ENCODE measurements at places on chromosomes 11 and 22. TPM values are rescaled to one million over a fixed set of nuclear protein-coding genes. Genes with fewer than 3 reads are reported as not detected.

DNA sequence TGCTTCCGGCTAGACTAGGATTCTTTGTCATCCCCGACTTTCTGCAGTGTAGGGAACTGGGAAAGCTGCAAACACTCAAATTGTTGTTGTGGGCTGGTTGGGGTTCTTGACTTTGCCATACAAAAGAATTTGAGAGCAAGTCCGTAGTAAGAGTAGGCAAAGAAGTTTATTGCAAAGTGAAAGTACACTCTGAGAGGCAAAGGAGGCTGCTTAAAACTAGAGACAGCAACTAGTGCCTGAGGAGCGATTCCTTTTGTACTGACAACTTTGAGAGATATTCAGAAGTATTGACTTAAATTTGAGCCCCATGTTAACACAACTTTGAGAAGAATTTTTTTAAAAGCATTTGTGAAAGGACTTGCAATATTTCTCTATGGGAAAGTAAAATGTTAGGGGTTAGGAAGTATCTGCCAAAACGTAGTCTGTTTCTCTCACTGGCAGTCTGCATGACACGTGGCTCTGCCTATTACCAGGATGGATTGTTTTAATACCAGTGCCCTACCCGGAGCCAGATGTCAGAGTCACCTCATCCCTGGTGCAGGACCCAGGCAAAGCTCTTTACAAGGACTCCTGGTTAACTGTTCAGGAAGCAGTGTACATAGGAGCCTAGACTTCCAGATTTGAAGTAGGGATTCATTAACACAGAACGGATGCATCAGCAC is 85.0 kb upstream of the CLPB start:
- H3K27ac ChIP-seq, result no peak overlapping the region
- no peaks in the 10 kb centered on the region for H3K36me3 ChIP-seq
- no peak overlapping the region for H3K4me3 ChIP-seq
- peaks cover 2% of the 10 kb centered on the region for H3K27me3 ChIP-seq

GRCh38 chr11:101296896-101297295 is 167.3 kb upstream of the PGR start:
- H3K27me3 ChIP-seq, result no peaks in the 10 kb centered on the region
- no peak overlapping the region for H3K4me3 ChIP-seq
- H3K36me3 ChIP-seq, result no peaks in the 10 kb centered on the region

DNA sequence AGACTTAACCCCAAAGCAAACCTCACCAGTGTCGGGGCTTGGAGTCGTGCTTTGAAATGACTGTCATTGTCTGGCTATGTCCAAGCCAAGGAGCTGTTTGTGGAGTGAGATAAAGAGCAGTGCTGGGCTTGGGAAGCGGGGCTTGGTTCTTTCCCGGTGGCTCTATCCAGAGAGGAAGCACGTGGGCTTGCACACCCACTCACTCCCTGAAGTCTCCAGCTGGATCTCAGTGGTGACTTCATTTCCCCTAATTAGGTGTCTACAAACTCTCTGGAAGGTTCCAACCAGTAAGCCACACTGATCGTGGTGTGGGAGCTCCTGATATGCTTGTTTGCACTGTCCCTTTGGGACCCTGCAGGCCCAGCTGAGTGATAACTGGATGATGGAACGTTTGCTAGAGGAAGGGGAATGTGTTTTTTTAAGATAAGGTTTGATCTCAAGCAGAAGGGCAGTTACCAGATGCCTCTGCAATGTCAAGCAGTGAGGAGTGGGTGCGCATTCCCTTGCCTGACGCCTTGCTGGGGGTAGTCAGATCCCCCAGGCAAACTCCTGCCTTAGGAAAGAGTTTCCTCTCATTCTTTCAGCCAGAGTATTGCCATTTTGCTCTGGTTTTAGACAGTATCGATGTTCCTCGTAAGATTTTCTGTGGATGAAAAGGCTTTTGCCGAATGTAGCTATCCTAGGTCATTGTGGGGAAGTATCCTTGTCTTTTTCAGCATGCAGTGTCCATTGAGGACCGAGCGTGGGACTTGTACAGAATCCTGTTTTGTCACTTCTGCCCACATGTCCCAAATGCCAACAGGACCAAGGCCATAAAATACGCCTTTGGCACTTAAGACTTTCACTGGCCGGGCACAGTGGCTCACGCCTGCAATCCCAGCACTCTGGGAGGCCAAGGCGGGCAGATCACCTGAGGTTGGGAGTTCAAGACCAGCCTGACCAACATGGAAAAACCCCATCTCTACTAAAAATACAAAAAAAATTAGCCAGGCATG is 90.9 kb downstream of the MICAL2 start:
- no peaks in the 10 kb centered on the region for H3K36me3 ChIP-seq
- no peaks in the 10 kb centered on the region for H3K27me3 ChIP-seq
- no peak overlapping the region for H3K4me3 ChIP-seq
- H3K4me1 ChIP-seq, result no peaks in the 10 kb centered on the region

- H3K36me3 ChIP-seq, result no peaks in the 10 kb centered on the region
- H3K27me3 ChIP-seq, result no peaks in the 10 kb centered on the region
- H3K27ac ChIP-seq, result no peak overlapping the region
- H3K4me1 ChIP-seq, result no peaks in the 10 kb centered on the region
- no peak for DNase-seq
- no peak overlapping the region for H3K4me3 ChIP-seq
These were observed 9.9 kb upstream of the NUP160 start for GRCh38 chr11:47857892-47858543.

GRCh38 chr11:19734171-19734570 is 21.5 kb downstream of the NAV2 start:
- peaks cover 50% of the 10 kb centered on the region for H3K4me1 ChIP-seq
- H3K36me3 ChIP-seq, result no peaks in the 10 kb centered on the region
- H3K4me3 ChIP-seq, result no peak overlapping the region
- H3K27ac ChIP-seq, result no peak overlapping the region
- no peak for DNase-seq

DNA sequence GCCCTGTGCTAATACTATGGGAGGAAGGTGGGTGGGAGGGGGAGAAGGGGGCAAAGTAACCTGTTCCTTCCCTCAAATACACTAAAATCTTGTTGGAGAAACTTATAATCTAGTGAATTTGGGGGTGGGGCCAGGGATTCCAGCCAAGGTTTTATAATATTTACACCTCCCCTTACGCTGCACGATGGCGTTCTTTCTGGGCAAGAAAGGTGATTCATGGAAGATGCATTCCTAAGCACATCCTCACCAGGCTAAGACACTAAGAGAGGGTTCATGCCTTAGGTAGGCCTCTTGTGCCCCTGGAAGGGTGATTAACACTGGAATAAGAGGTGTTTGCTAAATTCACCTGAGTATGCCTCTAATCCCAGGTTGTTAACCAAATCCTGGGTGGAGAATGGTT is 82.6 kb downstream of the BARX2 start:
- no peaks in the 10 kb centered on the region for H3K4me1 ChIP-seq
- peaks cover 3% of the 10 kb centered on the region for H3K27me3 ChIP-seq
- no peak overlapping the region for H3K4me3 ChIP-seq
- no peak for DNase-seq

LARGE2 gene
- 3.0 TPM for total RNA-seq

ANKK1 gene
- total RNA-seq, result not detected

NXPE4 gene
- not detected for total RNA-seq

TXN2 gene
- total RNA-seq, result 66.1 TPM
